ENCODE measurements at places on chromosomes 5 and 9.

GRCh38 chr5:167305591-167306213 is 985.7 kb upstream of the WWC1 start:
- DNase-seq = no peak

- no peak for DNase-seq
Measured at GRCh38 chr9:129552064-129552463, 68.8 kb downstream of the C9orf50 start.

DNA sequence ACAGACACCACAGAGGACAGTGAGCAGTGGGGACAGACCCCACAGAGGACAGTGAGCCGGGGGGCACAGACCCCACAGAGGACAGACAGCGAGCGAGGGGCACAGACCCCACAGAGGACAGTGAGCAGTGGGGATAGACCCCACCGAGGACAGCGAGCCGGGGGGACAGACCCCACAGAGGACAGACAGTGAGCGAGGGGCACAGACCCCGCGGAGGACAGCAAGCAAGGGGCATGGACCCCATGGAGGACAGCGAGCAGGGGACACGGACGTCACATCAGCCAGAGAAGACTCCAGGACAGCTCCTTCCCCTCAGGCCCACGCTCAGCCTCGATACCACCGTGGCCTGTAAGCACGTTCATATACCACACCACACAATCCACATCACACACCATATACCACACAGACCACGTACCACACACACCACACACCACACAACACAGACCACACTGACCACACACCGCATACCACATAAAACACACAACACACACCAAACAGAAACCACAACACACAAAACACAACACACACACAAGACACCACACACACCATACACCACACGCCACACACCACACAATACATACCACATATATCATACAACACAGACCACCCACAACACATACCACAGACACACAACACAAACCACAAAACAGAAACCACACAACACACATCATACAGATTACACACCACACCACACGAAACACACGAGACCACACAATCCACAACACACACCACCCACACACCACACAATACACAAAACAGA is 5.2 kb upstream of the ZDHHC11 start:
- DNase-seq = no peak

DNA sequence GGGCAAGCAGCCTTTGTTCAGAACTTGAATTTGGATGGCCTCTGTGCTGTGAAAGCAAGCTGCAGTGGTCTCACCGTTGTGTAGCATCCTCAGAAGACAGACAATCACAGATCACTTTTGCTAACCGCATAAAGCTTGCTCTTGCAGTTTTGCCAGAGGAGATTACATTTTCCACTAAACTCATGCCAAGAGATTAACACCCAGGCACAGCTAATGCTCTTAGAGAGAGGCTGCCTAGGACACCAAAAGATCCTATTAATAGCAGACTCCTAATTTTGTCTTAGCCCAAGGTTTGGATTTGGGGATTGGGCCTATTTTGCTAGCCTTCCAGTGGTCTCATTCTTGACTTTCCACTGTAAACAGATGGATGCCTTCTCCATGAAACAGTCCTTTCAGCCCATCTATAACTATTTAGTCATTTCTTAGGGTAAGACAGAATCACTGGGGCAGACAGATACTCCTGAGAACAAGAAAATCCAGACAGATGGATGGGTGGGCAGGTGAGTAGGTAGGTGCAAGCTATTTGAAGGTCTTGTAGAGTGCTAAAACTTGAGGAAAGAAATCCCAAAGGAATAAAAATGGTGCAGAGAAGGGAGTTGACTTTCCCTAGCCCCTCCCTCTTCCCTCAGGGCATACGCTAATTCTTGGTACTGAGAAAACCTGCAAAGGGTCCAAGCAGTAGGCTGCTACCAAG is 506.2 kb downstream of the SPOCK1 start:
- no peak for DNase-seq

DNA sequence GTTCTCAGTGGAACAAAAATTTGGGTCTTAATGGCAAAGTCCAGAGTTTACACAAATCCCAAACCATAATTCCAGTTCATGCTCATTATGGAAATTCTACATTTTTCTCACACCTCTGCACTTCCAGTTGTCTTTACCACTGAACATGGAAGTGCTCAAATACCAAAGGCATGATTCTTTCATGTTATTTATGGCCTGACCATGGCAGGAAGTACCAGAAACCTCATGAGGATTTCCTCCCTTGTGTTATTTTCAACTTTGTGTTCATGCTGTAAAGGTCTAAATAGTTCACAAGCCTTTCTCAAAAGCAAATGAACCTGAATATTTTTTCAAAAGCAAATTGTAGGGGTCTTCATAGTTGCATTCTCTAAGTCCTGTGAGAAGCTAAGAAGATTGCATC is 82.0 kb upstream of the ITGA1 start:
- no peak for DNase-seq

DNA sequence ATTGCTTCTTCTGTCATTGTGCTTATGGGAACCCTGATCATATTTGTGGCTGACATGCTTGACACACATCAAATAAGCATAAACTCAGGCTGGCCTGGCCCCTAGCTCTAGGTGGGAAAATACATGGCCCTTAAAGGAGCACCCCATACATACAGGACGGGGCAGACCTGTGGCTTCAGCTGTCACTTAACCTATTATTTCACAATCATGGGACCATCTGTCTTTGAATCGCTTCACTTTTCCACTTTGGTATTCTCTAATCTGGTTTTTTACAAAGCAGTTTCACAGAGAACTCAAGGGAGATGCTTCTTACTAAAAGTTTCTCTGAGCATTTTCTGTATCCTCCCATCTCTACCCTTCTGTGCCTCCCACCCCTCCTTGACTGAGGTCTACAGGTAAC is 34.6 kb upstream of the LRRTM2 start:
- DNase-seq = no peak

DNA sequence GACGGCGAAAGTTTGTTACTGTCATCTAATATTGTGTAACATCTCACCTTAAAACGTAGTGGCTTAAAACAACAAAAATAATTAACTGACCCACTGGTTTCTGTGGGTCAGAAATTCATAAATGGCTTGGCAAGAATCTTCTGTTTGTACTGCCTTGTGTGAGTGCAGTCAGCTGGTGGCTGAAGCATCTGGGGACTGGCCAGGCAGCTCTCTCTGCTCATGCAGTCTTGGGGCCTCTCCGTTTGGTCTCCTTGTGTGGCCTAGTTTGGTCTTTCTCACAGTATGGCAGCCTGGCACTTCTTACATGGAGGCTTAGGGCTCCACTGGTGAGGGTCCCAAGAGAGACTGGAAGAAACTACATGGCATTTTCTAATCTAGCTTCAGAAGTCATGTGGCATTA is 49.0 kb upstream of the CTXN3 start:
- DNase-seq = no peak

- DNase-seq = no peak
Measured at GRCh38 chr9:1400983-1401382, 350.8 kb downstream of the DMRT2 start.

- DNase-seq = peak; percentile 25
Measured at GRCh38 chr9:125906893-125907292, 159.7 kb downstream of the PBX3 start.

DNA sequence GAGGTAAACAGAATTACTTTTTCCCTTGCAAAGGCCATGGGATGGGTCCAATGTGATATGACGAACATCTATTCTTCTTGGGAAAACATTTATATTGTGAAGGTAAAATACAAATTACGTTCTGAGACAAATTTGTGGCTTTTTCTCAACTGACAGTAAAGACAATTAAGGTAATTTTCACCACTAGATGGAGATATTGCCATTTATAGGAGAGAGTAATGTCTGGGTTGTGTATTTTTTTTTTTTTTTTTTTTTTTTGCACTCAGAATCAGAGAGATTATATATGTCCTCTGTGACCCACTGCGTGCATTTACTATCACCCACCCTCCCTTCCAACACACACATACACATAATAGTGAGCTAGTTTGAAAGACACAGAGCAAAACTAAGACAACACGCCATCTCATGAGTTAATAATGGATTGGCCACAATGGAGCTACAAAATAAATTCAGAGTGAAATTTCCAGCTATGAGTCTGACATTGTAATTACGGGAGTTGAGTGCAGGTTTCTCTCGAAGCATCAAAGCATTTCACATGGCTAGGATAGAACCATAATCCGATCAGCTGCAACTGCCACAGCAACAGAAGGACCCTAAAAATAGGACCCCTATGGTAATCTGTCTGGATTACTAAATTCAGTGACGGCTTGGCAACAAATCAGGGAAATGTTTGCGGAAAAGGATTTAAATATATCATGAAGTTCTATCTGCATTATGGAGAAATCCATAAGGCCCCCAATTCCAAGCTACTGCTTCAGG is 49.2 kb downstream of the ANXA1 start:
- no peak for DNase-seq

DNA sequence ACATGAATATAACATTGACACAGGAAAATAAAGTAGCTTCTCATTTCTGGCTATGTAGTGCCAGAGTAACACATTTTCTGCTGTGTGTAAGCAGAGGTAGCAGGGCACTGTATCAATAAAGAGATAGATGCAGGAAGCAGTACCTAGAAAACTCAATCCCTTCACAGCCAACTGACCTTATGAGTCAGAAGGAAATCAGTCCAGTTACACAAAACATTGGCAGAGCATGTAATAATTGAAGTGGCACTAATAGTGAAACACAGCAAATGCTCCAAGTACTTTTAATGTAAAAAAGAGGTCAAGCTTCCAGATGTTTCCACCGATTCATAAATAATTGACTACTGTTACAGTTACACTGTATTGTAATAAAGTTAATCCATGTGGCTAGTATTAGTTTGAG is 706.6 kb downstream of the EFNA5 start:
- DNase-seq = no peak

DNA sequence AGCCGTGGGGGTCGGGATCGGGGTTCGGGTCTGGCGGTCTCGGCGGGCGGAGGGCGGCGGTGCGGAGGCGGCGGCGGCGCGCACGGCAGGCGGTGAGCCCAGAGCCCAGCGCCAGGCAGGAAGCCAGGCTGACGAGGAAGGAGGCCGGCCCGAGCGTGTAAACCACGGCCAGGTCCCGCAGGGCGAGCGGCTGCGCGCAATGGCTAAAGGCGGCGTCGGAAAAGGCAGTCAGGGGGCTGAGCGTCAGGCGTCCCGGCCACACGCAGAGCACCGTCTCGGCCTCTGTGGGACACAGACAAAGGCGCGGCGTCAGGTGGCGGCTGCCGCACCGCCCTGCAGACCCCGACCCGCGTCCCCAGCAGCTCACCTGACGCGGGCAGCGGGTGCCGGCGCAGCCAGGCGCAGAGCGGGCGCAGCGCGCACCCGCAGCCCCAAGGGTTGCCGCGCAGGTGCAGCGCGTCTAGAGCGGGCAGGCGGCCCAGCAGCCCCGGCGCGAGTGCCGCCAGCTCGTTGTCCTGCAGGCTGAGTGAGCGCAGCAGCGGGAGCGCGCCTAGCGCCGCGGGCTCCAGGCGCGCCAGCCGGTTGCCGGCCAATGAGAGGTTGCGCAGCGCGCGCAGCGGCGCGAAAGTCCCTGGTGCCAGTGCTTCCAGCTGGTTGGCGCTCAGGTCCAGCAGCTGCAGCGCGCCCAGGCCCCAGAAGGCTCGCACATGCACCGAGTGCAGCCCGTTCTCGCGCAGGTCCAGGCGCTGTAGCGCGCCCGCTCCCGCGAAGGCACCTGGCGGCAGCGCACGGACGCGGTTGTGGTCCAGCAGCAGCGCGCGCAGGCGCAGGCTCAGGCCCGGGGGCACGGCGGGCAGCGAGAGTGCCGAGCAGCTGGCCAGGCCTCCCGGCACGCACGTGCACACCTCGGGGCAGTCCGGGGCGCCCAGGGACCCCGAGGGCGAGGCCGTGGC is 671 bp downstream of the LRRC26 start:
- DNase-seq = no peak

DNA sequence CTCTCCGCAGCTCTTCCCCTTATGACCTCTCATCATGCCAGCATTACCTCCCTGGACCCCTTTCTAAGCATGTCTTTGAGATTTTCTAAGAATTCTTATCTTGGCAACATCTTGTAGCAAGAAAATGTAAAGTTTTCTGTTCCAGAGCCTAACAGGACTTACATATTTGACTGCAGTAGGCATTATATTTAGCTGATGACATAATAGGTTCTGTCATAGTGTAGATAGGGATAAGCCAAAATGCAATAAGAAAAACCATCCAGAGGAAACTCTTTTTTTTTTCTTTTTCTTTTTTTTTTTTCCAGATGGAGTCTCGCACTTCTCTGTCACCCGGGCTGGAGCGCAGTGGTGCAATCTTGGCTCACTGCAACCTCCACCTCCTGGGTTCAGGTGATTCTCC is 20.7 kb upstream of the IL13 start:
- DNase-seq = no peak

DNA sequence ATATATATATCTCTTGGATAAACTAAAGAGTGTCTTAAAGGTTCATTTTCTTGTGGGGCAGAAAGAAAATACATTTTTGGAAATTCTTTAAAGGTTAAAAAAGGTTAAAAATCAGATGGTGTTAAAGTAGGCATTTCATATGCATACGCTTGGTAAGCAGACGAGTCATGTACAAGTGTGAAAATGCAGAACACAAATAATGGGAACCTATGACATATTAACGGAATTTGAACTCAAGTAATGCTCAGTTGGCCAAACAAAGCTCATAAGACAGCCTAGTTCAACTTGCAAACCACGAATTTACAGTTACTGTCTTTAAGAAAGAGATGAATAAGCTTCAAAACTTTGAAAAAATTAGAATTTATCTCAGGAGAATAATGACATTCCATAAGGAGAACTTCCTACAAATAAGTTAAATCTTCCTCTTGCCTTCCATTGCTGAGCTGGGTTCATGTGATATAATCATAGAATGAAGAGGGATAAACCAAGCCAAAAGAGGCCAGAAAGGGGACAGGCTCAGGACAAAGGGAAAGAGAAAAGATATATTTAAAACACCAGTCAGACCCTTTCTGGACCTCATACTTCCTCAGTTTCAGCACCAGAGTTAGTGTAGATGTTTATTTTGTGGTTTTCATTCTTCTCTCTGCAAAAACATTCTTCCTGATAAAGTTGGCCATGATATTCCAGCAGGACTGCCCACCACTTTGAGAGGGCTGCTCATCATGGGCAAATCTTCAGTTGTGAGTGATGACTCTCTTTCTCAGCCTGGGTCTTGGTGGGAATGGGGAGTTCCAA is 256.7 kb upstream of the CD180 start:
- DNase-seq = peak; percentile 41

DNA sequence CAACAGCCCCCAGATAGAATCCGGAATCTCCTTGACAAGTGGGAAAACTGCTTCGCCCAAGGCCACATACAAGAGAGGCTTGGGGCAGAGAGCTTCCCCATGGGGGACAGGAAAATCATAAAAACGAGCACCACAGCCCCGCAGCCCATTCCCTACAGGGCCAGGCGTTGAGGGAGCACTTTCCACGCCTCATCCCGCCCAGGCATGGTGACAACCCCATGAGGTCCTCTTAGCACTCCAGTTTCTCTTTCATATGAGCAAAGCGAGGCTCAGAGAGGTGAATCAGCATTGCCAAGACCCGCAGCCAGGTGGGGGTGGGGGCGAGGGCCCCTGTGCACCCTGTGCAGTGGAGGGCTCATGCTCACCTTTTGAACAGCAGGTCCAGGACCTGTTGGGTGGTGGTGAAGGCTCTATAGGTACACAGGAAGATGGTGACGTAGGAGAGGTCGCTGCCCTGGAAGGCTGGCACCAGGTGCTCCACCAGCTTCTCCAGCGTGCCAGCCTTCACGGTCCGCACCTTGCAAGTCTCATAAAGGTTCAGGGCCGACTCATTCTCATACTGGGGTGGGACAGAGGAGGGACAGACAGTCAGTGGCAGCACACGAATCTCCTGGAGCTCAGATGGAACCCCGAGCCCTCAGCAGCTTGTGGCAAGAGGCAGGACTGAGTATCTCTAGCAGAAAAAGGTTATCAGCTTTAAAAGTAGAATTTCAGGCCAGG is 10.9 kb downstream of the RALGDS start:
- no peak for DNase-seq

GRCh38 chr9:95985440-95986055 is 110.1 kb downstream of the ERCC6L2 start:
- no peak for DNase-seq

Data from suppressor macrophage (primary cell).